HS-27A (cell line): ENCODE measurements at places on chromosomes 13 and 19.

GRCh38 chr19:44142059-44142433 lies 692 bp downstream of the ZNF234 start:
- DNase-seq, result no peak

- no peak for DNase-seq
Measured at GRCh38 chr19:36849701-36850558, 746 bp upstream of the ZNF345 start.

DNA sequence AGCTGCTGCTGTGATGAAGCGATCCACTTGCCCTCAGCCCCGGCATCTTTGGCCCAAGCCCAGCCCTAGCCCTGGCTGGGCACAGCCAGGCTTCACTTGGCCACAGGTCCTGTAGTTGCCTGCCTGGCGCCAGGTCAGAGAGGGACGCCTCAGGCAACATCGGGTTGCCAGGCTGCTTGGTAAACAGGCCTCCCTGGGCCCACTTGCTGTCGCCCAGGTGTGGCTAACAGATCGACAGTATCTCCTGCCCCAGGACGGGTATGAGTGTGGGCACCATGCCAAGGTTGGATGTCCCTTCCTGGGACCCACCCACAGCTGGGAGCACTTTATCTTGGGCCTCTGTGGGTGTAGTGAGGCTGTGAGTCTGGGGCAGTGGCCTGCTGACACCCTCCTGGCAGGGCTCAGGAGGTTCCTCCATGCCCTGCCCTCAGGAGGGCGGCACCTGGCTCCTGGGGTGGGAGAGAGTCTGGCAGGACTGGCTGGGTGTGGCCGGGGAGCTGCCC lies 27.8 kb downstream of the CARM1 start:
- no peak for DNase-seq

GRCh38 chr19:21147540-21147939 lies 5.7 kb downstream of the ZNF431 start:
- DNase-seq, result no peak

DNA sequence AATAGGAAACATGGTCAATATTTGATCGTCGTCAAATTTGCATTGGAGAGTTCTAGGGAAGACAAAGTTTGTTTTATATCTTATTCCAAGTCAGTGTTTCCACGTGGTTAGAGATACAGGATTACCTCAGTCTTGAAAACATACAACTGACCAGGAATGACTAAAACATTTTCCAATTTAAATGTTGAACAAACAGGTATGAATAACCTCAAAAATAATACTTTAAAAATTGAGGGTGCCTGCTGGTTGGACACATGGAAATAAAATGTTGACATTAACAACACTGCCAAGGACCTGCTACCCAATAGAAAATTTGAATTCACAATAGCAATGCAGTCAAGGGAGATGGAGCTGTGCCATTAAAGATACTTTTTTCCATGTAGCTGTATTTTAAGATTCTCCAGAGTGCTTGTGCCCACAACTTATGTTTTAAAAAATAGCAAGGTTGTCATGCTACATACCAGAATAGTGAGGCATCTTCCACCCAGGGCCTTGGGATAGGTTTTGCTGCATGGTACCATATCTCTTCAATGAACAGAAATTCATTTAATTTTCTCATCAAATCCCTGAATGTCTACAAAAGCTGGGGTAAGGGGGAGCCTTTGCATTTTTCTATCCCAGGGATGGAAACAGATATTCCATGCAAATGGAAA lies 260.8 kb downstream of the EFNB2 start:
- DNase-seq, result no peak

GRCh38 chr13:59413126-59413525 lies 750.6 kb downstream of the DIAPH3 start:
- DNase-seq, result no peak

DNA sequence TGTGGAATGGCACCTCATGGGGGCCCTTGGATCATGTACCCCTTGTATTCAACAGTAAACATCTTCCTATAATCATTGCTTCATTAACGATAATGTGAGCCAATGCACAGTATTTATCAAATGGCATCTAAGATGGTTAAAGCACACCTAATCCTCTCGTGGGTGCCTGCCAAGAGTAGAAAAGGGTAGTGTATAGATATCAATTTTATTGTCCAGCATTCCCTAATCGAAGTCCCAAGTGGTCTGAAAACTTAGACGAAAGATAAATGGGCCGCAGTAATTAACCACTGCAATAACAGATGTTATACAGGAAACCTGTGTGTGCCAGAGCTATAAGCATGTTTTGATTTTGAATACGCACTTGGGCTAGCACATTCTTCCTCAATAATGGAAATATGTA lies 667 bp upstream of the MBNL2 start:
- no peak for DNase-seq

DNA sequence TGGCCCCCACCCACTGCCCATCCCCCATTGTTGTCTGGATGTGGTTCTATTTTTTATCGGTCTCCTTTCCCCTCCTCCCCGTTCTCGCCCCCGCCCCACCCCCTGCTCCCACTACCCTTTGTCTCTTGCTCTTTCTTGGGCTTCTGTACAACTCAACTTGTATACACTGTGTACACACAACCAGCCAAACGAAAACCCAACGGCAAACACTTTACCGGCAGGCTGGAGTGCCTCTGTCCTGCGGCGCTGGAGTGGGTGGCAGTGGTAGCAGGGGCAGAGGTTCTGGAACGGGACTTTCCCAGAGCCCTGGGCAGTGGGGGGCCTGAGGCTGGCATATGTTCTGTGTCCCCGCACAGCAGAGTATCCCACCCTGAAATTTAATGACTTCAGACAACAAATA lies 13.7 kb downstream of the RRAS start:
- DNase-seq, result no peak

GRCh38 chr19:40217934-40218890 lies at the start of gene TTC9B:
Gene TTC9B, minus strand, starts transcription at chr19:40218384. Its CDS starts 3 bp downstream, at chr19:40218381.
- no peak for DNase-seq

DNA sequence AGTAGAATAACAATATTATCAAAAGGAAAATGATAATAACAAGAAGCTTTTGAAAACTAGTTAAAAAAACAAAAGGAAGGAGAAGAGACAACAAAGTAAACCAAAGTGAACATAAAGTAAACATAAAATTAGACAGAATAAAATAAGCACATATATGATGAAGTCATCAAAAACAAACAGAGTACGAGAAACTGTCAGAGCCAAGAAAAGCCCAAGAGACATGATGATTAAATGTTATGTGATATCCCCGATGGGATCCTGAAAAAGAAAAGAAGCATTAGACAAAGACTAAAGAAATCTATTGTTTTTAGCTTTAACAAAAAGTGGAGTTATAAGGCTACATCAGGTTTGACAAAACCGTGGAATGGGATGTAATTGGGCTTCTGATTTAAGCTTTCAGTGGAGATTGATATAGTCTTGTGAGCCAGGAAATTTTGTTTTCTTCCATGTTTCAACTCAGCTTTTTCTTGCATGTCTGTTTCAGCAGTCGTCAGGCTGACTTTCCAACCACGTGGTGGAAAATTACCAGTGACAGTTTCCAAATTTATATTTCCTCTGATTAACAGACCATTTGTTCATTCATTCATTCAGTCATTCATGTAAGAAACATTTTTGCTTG lies 64.9 kb downstream of the KL start:
- DNase-seq, result no peak

DNA sequence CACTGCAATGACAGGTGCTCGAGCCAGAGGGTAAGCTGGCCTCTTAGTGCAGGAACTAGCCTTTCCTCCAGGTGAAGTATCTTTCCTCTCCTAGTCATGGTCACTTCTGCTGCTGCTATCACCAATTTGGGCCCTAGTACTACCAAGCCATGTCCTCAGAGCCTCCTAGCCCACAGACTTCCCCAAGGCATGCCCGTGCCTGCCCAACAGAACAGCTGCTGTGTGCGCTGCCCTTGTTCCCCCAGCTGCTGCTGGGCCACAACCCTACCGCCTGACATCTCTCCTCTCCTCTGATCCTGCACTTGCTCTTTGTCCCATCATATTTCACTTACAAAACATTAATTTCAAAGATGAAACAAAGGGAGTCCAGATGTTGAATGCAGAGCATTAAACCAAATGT lies 168.5 kb upstream of the FREM2 start:
- DNase-seq, result no peak

DNA sequence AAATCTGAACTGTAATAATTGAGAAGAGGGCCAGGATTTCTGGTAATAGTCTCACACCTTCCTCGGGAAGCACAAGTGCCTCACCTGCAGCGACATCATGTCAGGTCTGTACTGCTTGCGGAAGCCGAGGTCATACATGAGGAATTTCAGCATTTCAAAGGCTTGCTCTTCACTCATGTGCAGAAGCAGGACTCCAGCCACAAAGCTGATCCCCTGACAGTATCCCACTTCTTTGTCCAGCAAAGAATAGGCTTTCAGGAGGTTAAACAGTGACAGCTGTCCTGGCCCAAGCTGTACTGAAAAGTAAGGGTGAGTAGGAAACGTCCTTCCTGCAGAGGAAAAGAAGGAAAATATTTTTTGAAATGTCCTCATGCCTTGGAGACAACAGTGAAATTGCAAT lies 182.7 kb downstream of the TBC1D4 start:
- DNase-seq, result no peak

DNA sequence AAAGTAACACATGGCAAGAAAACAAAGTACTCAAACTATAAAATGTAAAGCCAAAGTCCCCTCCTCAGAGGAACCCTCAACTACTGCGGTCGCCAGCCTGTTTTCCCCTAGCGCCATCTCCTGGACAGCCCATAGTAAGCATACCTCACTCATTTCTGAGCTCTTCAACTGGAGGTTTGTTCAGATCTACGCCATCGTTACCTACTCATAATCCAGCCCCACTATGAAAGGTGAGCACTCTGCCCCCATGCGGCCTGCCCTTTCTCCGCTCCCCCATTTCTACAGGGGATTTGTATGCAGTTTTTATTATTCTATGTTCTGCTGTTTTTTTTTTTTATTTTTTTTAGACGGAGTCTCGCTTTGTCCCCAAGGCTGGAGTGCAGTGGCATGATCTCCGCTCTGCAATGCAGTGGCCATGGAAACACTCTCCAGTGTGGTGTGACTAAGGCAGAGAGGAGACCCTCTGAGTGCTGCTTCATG lies 26.2 kb downstream of the OPA3 start:
- DNase-seq, result no peak

- DNase-seq, result no peak
Measured at GRCh38 chr19:31285744-31286143, 63.5 kb downstream of the TSHZ3 start.

GRCh38 chr19:291561-292280 lies 518 bp upstream of the PLPP2 start:
- DNase-seq, result no peak

DNA sequence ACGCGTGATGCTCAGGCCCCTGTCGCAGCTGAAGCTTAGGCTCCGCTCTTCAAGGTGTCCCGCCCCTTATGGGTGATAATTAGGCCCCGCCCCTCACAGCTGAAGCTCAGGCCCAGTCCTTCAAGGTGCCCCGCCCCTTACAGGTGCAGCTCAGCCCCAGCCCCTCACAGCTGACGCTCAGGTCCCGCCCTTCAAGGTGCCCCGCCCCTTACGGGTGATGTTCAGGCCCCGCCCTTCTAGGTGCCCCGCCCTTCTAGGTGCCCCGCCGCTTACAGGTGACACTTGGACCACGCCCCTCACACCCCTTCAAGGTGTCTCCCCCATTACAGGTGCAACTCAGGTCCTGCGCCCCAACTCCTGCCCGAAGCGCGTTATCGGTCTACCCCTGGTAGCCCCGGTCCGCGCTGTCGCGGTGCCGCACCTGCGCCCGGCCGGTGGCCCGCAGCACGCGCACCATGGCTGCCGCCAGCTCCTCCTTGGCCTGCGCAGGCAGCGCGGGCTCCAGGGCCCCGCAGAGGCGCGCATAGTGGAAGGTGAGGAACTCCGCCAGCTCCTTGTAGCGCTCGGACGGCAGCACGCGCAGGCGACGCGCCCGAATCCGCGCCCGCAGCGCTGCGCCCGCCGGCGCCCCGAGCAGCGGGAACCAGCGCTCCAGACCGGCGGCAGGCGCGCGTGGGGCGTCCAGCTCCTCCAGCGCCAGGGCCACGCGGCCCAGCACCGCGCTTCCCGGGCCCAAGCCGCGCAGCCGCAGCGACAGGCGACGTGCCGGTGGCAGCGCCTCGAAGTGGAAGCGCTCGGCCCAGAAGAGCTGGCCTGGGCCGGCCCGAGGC lies 7.3 kb downstream of the RASAL3 start:
- DNase-seq, result no peak

- no peak for DNase-seq
Measured at GRCh38 chr19:8025316-8025715, 19.9 kb upstream of the ELAVL1 start.

GRCh38 chr19:1068009-1069001 lies 1.3 kb downstream of the ARHGAP45 start:
- DNase-seq, result no peak

- DNase-seq, result no peak
Measured at GRCh38 chr19:55261671-55262126, 2.9 kb upstream of the PPP6R1 start.

DNA sequence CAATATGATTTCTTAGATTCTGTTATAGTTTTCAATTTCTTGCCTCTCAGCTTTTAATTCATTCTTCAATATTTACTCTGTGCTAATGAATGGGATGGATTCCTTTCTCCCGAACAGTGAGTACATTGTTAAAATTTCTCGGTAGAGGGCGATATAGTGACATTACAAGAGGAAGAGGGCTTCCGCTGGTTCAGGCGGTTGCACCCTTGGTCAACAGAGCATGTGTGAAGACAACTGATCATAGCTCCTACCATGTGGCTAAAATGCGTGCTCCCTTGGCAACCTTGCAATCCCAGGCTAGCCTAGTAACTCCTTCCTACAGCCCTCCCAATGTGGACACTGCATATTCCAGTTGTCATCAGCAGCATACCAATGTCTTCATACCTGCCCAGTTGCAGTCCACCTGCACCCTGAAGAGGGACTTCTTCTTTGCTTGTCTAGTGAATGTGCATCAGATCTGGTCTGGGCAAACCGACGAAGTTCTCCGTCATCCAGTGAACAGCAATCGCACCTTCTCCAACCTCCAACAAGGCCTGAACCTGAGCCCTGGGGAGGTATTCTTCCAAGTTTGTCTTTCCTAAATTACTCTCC lies 653.0 kb upstream of the GPC6 start:
- DNase-seq, result no peak

DNA sequence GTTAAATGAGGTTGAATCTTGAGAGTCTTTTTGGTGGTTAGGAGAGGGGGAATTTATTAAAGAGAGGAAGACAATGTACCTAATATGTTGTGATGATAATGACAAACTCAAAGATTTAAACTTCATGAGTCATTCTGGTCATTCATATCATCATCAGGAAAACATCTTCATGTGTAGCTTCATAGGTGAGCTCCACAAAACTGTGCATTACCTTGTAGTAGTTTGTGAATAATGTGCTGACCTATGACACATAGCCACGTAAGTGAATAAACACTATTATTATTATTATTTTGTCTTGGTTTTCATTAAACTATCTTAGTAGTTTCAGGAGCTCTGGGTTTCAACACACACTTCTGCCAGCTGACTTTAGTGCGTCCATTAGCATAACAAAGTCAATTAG lies 997 bp upstream of the GPC6 start:
- no peak for DNase-seq

- DNase-seq, result no peak
Measured at GRCh38 chr19:17394891-17395415, 957 bp upstream of the CCDC194 start.
